NCI-H2171 treated with DMSO at 0.1 percent for 48 hours (cell line): ENCODE measurements at places on chromosomes 16 and 17.

DNA sequence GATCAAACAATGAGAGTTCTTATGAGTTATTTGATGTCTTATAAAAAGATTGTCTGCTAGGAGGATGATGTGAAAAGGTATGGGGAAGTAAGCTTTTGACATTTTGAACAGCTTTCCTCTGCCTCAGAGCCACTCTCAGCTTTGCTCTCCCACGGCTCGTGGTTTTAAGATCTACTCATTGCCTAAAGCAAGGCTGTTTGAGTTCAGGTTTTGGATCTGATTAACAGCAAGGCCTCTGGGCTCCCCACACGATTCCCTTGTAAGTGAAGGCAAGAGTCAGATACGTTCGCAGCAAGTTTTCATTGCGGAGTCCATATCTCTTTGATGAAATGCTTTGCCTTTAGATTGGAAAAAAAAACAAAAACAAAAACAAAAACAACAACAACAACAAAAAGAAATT is 515.0 kb upstream of the SALL1 start:
- no peak for DNase-seq

DNA sequence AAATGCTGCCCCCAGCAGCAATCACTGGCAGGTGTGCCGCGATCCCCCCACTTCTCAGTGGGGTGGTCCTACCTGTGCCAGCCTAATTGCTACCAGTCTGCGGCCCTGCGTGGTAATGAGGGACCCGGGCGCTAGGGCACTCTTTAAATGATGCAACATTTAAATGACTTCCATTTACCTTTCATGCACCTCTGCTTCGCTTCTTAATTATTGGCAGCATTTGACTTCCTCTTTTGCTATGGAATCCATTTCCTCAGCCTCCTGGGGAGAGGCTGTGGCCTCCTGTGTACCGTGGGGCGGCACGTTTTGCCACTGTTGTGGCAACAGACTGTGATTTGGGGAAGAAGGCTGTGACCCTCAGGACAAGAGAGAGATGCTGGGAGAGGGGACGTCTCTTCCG is 86.1 kb downstream of the RPA1 start:
- DNase-seq: no peak

GRCh38 chr17:2085648-2085949 is 30.7 kb downstream of the HIC1 start:
- no peak for DNase-seq

DNA sequence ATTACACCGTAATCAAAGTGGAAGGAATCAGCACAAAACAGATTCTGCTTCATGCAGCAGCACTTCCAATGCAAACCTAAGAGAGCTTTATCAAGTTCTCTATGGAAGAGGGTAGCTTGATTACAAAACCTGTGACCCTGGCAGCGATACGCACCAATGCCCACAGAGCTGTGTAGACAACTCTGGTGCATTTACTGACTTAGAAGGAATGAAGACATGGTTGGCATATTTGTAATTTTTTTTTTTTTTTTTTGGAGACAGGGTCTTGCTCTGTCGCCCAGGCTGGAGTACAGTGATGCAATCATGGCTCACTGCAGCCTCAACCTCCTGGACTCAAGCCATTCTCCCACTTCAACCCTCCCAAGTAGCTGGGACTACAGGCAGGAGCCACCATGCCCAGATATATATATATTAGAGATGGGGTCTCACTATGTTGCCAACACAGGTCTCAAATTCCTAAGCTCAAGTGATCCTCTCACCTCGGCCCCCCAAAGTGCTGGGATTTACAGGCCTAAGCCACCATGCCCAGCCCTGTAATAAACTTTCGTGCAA is 49.4 kb downstream of the XPO6 start:
- DNase-seq: no peak

DNA sequence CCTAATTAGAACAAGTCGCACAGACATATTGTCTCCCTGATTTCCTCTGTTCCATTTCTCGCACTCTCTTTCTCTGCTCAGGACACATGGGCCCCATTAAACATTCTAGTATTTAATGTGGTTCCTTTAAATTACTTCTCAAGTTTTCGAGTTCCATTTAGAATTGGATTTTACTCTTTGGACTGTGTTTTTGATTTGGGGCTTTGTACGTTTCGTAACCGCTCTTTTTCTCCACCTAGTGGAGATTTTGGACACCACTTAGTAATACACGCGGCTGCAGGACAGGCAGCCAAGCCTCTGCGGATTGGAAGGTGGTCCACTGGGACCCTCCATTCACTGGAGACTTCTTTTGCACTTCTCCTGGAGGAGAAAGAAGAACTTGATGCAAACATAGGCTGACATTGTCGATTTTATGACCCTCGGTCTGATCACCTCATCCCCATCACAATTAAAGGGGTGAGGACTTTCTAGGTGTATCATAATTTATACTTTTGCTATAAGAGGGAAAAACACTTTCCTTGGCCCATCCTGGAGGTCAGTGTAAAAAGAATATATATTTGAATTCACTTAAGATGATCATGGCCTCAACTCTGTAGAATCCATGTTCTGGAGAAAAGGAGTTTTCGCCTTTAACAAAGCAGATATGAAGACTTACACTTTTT is 85.7 kb downstream of the NOG start:
- peak; percentile 78 for DNase-seq
